ENCODE measurements at places on chromosomes 1 and 21.

- ATAC-seq, result no peak
Measured at GRCh38 chr1:200379940-200380588, 29.8 kb downstream of the ZNF281 start.

- ATAC-seq, result no peak
Measured at GRCh38 chr1:217311766-217312165, 319.1 kb downstream of the GPATCH2 start.

- peak; percentile 46 for ATAC-seq
Measured at GRCh38 chr1:115168026-115168425, 78.7 kb upstream of the TSPAN2 start.

DNA sequence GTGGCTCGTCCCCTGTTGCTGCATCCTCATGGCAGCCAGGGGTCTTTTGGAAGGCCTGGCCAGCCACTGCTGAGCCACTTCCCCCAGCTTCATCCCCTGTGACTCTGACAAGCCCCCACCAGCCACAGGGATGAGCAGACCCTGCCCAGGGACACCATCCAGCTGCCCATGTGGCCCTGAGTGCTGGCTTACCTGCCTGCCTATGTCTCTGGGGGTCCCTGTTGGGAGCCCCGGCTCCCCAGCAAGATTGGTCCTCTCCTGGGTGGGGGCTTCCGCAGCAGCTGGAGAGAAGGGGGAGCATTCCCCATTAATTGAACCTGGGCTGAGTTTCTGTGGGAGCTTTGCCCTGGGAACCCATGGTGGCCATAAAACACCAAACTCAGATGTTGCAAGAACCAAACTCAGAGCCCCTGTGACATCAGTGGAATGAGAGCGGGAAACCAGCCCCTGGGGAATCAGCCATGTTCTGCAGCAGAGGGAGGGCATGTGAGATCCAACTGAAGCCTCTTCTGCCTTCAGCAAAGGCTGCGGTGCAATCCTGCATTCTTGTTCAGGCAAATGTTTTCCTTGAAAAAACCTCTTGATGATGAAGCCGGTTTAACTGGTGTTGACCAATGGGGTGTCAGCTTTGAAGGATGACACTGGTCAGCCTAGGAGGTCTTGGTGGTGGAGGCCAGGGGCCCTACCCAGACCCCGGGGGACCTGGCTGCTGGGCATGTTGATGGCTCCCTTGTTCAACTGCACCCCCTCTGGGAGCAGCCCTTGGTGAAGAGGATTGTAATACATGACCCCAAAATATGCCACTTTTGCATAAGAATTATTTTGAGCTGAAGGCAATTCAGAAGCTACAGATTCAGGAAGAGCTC lies 28.3 kb upstream of the COL18A1 start:
- ATAC-seq, result no peak

- ATAC-seq, result no peak
Measured at GRCh38 chr1:24995140-24995539, 65.1 kb upstream of the RUNX3 start.

DNA sequence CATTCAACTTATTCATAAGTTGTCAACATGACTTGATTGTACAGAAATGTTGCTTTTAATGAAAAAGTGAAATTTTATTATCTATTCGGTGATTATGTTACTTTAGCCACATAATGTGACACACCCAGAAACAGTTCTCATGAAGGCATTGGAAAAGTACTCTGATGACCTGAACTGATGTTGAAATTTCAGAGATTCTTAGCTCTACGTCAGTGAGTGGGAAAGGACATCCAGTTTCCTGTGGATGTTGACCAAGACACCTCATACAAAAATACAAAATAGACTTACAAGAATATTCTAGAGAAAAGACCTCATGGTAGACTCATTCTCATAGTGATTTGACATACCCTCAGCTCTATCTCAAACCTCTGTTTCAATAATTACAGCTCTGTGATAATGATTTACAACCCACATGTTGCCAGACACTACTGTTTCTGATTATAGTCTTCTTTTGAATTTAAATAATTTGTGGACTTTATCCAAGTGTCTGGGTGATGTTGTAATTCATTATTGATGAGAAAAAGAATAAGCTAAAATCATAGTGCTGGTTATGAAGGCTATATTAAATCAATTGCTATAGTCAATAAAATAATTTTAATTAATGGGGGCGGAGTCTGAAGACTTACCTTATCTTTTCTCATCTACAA lies 37.3 kb downstream of the KCNK2 start:
- no peak for ATAC-seq
